Natural killer cell treated with Interleukin-12 subunit alpha and Interleukin-12 subunit beta and Interleukin-15 and Interleukin-18, amount 100 ng/mL, for 72 hours (primary cell): ENCODE measurements at places on chromosomes 2 and 18. TPM values are rescaled to one million over a fixed set of nuclear protein-coding genes. Genes with fewer than 3 reads are reported as not detected.

TTN gene
- 2.1 TPM for total RNA-seq

IL36B gene
- not detected for total RNA-seq

SERPINB12 gene
- not detected for total RNA-seq

MOGAT1 gene
- not detected for total RNA-seq

RAB6C gene
- not detected for total RNA-seq

SCYGR6 gene
- not detected for total RNA-seq

CROCC2 gene
- not detected for total RNA-seq

CYP26B1 gene
- not detected for total RNA-seq

ASPRV1 gene
- total RNA-seq, result 0.55 TPM

LIPG gene
- total RNA-seq, result not detected

CCDC74A gene
- total RNA-seq, result 2.5 TPM

PJVK gene
- 2.8 TPM for total RNA-seq

GYPC gene
- 44.2 TPM for total RNA-seq

C2orf66 gene
- 1.3 TPM for total RNA-seq

CIAO1 gene
- 98.0 TPM for total RNA-seq

VWA3B gene
- total RNA-seq, result not detected

CCDC85A gene
- total RNA-seq, result not detected

KIF1A gene
- 0.45 TPM for total RNA-seq

AGXT gene
- not detected for total RNA-seq

BOLA3 gene
- 68.0 TPM for total RNA-seq

CPO gene
- total RNA-seq, result not detected

MRO gene
- total RNA-seq, result not detected

CEBPZ gene
- 74.0 TPM for total RNA-seq

NRP2 gene
- total RNA-seq, result 2.6 TPM

SRBD1 gene
- 17.6 TPM for total RNA-seq

COL4A4 gene
- total RNA-seq, result 0.62 TPM

ANKRD30B gene
- total RNA-seq, result not detected

CDH7 gene
- not detected for total RNA-seq

SNTG2 gene
- not detected for total RNA-seq

CDK15 gene
- total RNA-seq, result not detected

FBXO48 gene
- total RNA-seq, result 1.8 TPM

MC4R gene
- not detected for total RNA-seq

PNPT1 gene
- 30.4 TPM for total RNA-seq
